ENCODE measurements at places on chromosomes 1 and 21.
A peak's percentile ranks its signal among the peaks of the same experiment; 100 is the strongest.

GRCh38 chr1:147768101-147768500 is 7.7 kb upstream of the GJA5 start:
- no peak for DNase-seq

- no peak for DNase-seq
Measured at GRCh38 chr1:55257958-55258357, 42.8 kb upstream of the USP24 start.

GRCh38 chr1:117574161-117574835 is 31.6 kb upstream of the TENT5C start:
- no peak for DNase-seq

GRCh38 chr21:34802180-34802899 is 133.5 kb downstream of the CLIC6 start:
- DNase-seq = peak; percentile 55

DNA sequence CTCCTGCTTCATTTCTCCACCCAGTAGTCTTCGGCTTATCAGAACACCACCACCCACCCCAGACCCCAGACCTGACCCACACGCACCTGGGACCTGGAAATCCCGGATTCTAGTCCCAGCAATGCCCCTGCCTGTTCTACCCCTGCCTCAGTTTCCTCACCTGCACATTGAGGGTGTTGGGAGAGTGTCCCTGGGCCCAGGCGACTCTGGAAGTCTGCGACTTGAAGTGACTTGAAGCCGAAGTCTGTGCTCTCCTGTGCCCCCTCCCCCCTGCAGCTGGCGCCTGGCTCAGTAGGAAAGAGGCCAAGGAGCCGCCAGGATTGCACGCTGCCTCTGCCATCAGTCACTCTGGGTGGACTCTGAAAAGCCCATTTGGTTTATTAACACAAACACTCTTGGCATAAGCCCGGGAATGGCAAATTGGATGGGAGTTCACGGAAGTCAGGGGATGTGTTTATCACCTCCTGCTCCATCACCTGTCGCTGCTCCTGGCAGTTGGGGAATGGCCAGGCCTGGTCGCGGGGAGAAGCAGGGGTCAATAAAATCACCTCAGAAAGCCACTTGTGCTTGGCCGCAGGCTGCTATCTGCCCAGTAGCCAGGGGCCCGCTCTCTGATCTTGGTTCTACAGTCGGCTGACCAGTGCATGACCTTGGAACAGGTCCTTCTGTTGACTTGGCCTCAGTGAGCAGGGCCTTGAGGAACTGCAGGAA is 132.7 kb downstream of the ACTL8 start:
- DNase-seq = no peak
